ENCODE measurements at places on chromosomes 12 and 14.
A peak's percentile ranks its signal among the peaks of the same experiment; 100 is the strongest.

- peak; percentile 87 for DNase-seq
Measured at GRCh38 chr12:131684015-131684725, 26.7 kb upstream of the SFSWAP start.

DNA sequence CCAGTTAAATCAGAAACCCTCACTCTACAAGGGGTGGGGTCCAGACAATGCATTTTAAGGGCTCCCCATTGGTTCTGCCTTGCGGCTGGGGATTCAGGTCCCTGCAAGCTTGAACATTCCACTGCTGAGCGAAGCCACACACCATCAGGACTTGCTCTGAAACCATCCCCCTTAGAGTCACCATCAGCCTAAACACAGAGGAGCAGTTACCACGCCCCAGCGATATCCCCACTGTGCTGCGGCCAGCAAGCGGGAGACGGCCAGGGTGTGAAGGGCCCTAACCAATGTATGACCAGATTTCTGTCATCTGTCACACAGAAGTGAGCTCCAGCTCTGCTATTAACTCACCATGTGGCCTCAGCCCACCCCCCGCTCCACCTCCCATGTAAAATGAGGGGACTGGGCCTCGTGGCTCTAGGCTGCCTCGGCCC is 29.7 kb downstream of the CCDC88C start:
- no peak for DNase-seq

- peak; percentile 95 for DNase-seq
Measured at GRCh38 chr12:53052419-53053217, 2.8 kb downstream of the TNS2 start.

GRCh38 chr14:36807727-36808126 is 146.1 kb downstream of the PAX9 start:
- DNase-seq: no peak

- no peak for DNase-seq
Measured at GRCh38 chr12:88750867-88751543, 170.7 kb upstream of the KITLG start.

DNA sequence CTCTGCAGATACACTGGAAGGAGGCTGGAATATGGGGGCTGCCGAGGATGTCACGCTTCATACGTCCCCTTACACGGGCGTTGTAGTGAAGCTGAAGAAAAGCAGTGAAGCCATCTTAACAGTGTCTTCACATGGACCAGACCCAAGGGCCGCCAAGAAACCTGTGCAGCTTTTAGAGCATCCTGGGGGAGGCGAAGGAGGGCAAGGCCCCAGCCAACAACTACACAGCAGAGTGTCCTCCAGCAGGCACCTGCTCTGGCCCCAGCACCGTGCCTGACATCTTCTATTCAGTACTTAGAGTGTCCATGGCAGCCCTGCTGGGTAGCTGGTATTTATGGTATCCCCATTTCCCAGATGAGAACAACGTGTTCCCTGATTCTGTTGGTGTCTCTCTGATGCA is 48.9 kb upstream of the RIN3 start:
- DNase-seq: no peak

DNA sequence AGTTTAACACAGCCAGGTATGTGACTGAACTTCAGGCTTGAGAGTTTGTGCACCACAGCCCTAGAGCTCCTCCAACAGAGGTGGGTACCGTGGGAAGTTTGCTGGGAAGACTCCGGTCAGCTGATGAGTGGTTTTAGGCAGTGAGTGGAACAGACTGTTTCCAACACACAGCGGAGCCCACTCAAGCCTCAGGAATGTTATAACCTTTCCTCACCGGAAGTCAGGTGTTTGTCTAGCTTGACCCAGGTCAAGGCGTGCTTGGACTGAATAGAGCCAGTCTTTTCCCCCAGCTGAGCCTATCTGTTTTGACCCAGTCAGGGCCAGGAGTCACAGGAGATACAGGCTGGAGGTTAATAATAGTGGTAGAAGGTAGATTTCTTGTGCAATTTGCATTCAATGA is 138.4 kb upstream of the PARP11 start:
- no peak for DNase-seq

- no peak for DNase-seq
Measured at GRCh38 chr14:53193193-53193592, 40.1 kb upstream of the DDHD1 start.

- no peak for DNase-seq
Measured at GRCh38 chr14:85439696-85440328, 90.1 kb upstream of the FLRT2 start.

DNA sequence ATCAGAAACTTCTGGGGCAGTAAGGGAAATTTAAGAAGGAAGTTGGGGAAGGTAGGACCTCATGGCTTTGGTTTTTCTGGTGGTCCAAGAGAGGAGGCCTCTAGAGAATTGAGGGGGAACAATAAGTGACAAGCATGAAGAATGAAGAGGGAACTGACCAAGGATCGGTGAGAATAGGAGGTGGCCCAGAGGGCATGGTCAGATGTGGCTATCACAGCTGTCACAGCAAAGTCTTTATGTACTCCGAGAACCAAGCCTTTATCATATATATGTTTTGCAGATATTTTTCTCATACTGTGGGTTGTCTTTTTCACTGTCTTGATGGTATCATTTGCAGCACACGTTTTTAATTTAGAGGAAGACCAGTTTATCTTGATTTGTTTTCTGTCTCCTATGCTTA is 64.3 kb downstream of the PPP2R5C start:
- no peak for DNase-seq

GRCh38 chr12:82213761-82214160 is 144.4 kb downstream of the CCDC59 start:
- DNase-seq: no peak

- DNase-seq: no peak
Measured at GRCh38 chr14:35532783-35533356, 1.1 kb upstream of the INSM2 start.

GRCh38 chr12:1501695-1502378 is 92.5 kb downstream of the FBXL14 start:
- no peak for DNase-seq

DNA sequence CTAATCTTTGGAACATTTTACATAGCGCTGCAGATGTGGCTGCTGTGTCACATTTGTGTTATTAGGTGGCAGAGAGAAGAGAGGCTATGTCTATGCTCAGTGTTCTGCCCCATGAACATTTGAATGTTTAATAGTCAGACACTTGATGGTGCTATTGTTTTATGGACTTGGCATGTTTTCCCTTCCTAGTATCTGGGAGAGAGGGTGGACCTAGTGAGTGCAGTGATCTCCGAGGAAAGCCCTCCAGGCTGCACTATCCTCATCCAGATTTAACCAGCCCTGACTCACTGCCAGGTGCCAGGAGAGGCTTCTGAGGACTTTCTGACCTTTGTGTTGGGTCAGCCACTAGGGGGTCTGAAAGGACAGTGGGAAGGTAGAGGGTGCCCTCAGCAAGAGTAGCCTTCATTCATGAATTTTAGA is 24.3 kb downstream of the ZFC3H1 start:
- no peak for DNase-seq

DNA sequence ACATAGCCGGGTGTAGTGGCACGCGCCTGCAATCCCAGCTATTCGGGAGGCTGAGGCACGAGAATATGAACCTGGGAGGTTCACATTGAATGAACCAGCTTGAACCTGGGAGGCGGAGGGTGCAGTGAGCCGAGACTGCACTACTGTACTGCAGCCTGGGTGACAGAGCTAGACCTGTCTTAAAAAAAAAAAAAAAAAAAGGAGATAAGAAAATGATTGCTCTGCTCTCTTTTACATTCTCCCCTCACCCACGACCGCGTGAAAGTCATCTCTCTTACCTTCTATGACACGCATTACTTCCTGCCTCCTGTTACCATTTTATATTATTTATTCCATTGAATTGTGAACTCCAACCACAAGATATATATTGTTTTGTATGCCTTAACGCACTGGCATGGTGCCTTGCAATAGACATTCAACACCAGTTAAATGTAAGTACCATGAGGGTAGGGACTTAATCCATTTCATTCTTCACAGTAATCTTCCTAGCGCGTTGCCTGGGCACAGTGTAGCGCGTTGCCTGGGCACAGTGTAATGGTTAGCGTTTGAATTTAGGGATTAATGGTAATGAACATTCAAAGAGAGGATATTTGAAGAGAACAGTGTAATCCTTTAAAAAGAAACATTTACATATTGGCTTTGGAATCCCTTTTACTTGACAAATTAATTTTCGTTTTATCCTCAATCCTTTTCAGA is 2.7 kb downstream of the RAP1B start:
- no peak for DNase-seq

DNA sequence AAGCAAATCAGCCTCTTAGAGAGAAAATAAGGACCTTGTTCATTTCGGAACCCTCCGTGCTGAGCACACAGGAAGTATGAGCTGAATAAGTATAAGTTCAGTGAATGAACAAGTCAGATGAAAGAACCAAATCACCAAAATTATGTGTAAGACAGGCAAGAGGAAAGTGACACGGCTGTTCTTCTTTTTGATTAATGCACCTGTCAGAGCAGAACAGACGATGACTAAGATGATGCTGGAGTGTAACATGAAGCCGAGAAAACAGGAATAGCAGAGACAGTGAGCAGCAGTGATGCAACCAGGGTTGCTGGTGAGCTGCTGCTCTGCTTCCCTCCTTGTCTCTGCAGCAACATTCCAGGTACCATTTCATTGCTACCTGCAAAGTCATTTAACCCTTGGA is 861.1 kb downstream of the GALC start:
- no peak for DNase-seq

DNA sequence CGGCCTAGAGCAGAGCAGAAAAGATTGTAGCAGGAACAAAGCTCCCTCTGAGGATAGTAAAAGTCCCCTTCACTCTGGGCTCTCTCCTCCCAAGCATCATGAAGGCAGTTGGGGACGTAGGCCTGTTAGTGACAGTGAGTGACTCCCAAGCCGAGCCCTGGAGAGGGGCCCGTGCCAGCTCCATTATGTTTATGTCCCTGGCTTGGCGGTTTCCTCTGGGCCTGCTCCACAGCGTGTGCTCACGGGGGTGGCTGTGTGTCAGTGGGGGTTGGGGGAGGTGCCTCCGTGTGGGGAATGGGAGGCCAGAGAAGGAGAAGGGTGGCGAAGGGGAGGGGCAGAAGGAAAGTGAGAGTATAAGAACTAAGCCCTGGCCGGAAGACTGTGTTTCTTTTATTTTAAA is 170.0 kb upstream of the VASH1 start:
- DNase-seq: no peak

GRCh38 chr14:89085737-89086382 is 261.4 kb downstream of the TTC8 start:
- no peak for DNase-seq

- no peak for DNase-seq
Measured at GRCh38 chr12:108375986-108376663, 37.0 kb upstream of the CMKLR1 start.

- no peak for DNase-seq
Measured at GRCh38 chr12:127579446-127579845, 687.5 kb upstream of the TMEM132C start.

Data from vagina (tissue), 2 donors.